CD4-positive, alpha-beta T cell treated with Interleukin-15 for 4 hours (primary cell): ENCODE measurements at places on chromosomes 4 and X.

- DNase-seq, result no peak
Measured at GRCh38 chrX:17375637-17376430, 834 bp downstream of the NHS start.

- DNase-seq, result no peak
Measured at GRCh38 chr4:164383058-164383357, 370.9 kb upstream of the SMIM31 start.

- DNase-seq, result no peak
Measured at GRCh38 chr4:2497931-2498330, 29.0 kb downstream of the RNF4 start.

- DNase-seq, result peak; percentile 20
Measured at GRCh38 chr4:106329041-106329618, 12.8 kb downstream of the AIMP1 start.

DNA sequence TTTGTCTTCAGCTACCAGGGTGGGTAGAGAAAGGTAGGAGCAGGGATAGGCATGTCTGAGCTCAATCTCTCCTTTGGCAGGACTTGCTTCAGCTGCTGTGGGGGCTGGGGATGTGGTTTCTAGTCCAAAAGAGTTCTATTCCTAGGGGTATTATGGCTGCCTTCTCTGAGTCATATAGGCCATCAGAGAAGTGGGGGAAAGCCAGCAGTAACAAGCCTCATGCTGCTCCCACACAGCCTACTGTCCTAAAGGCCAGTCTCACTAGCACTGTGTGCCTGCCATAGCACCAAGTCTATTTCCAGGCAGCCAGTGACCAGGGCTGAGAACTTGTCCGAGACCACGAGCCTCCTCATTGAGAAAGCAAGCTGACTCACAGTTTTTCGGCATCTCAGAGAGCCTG is 270.6 kb downstream of the DCAF12L2 start:
- DNase-seq, result no peak

GRCh38 chrX:17990532-17990931 is 129.4 kb upstream of the RAI2 start:
- DNase-seq, result no peak

GRCh38 chr4:31058656-31059055 is 338.5 kb downstream of the PCDH7 start:
- no peak for DNase-seq

- no peak for DNase-seq
Measured at GRCh38 chr4:11624370-11624769, 195.7 kb upstream of the HS3ST1 start.

DNA sequence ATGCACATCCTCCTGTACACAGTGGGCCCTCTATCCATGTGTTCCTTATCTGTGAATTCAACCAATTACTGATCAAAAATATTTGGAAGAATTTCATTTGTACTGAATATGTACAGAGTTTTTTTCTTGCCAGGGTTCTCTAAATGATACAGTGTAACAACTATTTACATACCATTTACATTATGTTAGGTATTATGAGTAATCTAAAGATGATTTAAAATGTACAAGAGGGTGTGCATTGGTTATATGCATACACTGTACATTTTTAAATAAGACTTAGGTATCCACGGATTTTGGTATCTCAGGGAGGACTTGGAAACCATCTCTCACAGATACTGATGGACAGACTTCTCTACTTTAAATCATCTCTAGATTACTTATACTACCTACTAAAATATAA is 1333.9 kb downstream of the PCDH18 start:
- no peak for DNase-seq
